ENCODE measurements at places on chromosomes 16 and 17.

DNA sequence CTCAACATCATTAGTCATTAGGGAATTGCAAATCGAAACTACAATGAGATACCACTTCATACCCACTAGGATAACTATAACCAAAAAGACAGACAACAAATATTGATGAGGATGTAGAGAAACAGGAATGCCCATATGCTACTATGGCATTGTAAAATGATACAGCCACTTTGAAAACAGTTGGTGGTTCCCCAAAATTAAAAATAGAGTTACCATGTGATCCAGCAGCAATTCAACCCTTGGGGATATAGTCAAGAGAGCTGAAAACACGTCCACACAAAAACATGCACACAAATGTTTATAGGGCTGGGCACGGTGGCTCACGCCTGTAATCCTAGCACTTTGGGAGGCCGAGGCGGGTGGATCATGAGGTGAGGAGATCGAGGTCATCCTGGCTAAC is 10.0 kb upstream of the PECAM1 start:
- DNase-seq, result no peak

DNA sequence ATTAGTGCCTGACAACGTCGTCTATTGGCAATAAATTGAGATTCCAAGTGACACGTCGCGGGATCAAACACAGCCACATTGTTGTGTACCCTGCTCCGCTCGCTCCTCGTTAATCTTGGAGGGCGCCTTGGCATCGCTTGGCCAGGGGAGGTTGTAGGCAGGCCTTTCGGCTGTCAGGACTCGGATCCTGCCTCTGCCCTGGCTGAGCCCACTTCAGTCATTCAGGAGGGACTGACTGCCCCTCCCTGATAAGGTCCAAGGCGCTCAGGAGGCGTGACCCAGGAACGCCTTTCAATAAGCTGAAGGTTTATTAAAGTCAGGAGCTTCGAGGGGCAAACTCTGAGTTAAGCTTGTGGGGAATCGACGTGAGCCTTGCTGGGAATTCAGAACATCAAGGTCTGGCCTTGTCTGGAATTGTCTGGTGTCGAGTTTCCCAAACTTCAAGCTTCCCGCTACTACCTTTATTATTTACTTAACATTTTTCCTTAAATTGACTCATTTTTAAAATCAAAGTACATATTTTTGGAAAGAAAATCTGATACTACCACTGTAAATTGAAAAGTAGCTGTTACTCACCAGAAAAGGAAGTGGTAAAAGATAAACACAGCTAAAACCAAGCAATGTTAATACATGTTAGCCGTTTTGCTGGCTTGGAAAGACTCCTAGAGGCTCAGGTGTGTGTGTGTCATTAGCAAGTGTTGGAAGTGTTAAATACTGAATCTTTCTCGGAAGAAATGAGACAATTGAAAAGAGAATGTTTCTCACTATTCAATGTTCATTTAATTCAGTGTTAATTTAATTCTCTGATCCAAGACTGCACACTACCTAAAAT is 5.3 kb upstream of the IRX3 start:
- no peak for DNase-seq

DNA sequence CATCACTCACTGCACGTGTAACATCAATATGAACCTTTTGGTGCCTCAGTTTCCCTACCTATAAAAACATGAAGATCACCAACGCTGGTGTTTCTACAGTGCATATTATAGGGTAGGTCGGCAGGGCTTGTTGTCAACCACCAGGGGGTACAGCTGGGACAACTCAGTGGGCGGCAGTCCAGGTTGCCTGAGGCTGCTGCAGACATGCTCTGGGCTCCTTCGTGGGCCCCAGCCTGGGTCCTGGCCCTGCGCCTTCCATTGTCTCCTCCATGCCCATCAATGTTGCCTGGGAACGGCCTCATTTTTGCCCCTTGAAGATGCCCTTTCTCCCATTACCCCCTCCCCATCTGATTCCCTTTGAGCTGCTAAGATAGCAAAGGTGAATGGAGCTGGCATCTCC is 89.8 kb downstream of the GSG1L start:
- DNase-seq, result no peak

- DNase-seq, result no peak
These were observed 13.1 kb downstream of the MPO start for GRCh38 chr17:58267347-58268324.

DNA sequence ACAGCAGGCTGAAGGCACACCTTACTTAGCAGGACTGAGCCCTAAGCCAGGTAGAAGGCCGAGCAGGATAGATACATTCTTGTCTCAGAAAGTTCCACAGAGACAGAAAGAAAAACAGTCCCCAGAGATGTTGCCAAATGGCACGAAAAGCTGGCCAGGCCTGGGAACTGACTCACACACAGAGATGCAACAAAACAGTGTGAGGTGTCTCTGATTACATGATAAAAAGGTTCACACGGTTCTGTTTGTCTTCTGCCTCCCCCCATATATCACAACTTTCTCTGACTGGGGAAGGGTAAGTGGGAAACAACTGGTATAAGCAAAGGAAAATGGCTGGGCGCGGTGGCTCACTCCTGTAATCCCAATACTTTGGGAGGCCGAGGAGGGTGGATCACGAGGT is 1.7 kb downstream of the WBP2 start:
- no peak for DNase-seq

DNA sequence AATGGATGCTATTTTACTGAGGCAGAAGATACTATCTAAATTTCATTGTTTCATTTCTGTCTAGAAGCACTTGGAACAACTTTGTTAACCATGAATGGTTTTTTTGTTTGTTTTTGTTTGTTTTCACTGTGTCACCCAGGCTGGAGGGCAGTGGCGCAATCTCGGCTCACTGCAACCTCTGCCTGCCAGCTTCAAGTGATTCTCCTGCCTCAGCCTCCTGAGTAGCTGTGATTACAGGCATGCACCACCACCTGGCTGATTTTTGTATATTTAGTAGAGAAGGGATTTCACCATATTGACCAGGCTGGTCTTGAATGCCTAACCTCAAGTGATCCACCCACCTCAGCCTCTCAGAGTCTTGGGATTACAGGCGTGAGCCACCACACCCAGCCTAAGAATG is 40.5 kb downstream of the ABHD15 start:
- DNase-seq, result no peak

DNA sequence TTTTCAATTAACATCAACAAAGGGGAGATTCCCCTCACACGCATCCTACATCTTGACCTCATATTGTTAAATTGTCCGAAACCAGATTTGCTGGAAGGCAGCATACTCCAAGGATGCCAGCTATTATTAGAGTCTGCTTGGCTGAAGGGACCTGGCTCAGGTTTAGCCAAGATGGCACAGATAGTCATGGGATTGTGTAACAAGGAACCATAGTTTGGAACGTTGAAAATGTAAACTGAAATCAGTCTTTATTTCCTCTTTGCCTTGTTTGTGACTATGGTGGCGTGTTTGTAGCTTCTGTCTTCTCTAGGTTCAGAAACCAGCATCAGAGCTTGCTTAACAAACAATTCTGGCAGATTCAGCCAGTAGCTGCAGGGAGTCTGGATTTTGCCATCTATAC is 5.9 kb downstream of the ARSG start:
- DNase-seq, result no peak

GRCh38 chr17:77590951-77591735 is 367.4 kb upstream of the TNRC6C start:
- no peak for DNase-seq

DNA sequence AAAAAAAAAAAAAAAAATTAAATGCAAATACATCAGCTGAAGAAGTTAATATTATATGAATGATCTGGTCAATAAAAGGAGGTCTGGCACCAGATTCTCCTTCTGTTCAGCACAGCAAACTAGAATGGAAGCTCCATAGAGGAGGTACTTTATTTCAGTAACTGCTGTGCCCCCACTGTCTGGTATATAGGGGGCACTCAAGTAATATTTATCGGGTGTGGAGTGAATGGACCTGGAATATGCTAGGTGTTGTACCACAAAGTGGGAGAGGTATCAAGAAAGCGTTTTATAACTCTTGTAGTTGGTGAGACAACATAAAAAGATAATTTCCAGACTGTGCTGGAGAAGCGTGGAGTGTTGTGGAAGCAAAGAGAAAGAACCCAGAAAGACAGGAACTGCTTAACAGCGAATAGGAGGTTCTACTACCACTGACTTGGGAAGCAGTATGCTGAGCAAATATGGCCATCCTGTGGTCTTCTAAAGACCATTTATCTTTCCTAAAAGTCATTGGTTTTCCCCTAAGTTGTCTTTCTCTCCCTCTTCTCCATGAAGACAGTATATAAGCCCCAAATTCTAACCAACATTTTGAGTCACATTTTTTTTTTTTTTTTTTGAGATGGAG is 12.2 kb upstream of the PRKCA start:
- DNase-seq, result no peak

- DNase-seq, result no peak
These were observed 54.8 kb downstream of the CDH13 start for GRCh38 chr16:82681592-82681991.

DNA sequence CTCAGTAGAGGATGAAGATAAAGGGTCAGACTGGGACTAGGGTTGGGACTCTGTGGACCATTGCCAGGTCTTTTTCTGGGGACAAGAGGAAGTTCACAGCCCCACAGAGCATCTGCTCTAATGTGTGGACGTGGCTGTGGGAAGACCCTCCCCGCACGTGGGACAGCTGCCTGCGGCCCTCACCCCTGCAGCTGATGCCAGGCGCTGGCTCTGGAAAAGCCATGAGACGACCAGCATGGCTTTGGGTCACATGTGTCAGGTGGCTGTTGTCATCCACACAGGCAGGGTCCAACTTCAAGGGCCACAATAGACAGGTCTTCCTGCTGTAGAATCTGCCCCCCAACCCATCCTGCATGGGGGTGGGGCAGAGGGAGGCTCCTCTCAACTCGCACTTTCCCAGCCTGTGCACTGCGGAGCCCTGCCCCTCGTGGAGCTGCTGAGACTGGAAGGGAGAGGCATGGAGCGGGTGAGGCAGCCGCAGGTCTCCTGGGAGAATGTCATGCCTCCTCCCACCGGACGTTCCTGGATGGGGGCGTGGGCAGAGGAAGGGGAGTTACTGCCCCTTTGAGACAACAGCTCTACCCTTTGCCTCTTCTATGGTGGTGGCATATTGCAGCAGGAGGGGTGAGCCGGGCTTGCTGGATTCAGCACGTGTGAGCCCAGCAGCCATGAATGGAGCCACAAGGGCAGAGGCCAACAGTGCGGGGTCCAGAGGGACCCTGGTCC is 53.4 kb downstream of the PIMREG start:
- peak; percentile 5 for DNase-seq

GRCh38 chr17:77965352-77965751 is 6.8 kb downstream of the TNRC6C start:
- no peak for DNase-seq

DNA sequence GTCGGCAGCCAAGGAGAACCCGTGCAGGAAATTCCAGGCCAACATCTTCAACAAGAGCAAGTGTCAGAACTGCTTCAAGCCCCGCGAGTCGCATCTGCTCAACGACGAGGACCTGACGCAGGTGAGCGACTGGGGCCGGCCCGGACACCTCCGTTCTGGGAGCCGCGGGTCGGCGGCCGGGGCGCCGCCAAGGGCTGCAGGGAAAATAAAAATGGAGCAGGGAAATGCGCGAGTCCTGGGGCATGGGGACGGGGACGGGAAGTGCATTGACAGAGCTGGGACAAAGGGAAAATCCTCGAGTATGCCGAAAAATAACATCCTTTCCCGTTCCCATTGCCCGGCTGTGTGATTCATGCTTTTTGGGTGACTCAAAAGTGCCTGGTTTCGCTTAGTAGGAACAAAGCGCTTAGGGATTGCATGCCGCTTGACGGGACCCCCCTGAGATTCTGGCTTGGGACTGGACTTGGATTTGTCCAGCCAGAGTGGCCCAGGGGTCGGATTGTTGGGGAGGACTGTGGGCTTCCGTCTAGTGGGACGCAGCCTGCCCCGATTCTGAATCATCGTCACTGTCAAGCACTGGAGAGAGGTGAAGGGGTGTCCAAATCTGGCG is 699 bp downstream of the MPRIP start:
- peak; percentile 47 for DNase-seq

- peak; percentile 64 for DNase-seq
These were observed 5.9 kb downstream of the CTF1 start for GRCh38 chr16:30902029-30902972.

- no peak for DNase-seq
These were observed 388.3 kb downstream of the MAF start for GRCh38 chr16:79212114-79212791.

DNA sequence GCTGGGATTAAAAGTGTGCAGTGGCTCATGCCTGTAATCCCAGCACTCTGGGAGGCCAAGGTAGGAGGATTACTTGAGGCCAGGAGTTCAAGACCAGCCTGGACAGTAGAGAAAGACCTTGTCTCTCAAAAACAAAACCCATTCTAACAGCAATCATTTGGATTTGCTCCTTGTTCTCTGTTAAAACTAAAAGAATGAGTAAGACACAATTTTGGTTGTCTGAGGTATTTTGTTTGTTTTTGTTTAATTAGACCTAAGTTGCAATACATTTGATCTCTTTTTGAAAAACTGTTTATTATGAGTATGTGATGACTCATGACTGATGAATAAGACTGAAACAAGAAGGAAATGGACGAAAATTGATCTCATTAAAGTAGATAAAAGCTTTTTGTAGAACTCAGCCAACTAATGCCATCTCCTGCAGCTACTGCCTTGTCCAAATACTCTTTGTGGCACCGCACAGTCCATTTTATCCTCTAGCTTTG is 29.0 kb downstream of the GLG1 start:
- DNase-seq, result peak; percentile 61

GRCh38 chr16:704047-704446 is 1.6 kb downstream of the FBXL16 start:
- DNase-seq, result no peak

Data from fibroblast of skin of abdomen (primary cell).